ENCODE measurements at places on chromosomes 7 and 10. TPM values are rescaled to one million over a fixed set of nuclear protein-coding genes. Genes with fewer than 3 reads are reported as not detected.

Gene GUSB
- 41.4 TPM for total RNA-seq

DNA sequence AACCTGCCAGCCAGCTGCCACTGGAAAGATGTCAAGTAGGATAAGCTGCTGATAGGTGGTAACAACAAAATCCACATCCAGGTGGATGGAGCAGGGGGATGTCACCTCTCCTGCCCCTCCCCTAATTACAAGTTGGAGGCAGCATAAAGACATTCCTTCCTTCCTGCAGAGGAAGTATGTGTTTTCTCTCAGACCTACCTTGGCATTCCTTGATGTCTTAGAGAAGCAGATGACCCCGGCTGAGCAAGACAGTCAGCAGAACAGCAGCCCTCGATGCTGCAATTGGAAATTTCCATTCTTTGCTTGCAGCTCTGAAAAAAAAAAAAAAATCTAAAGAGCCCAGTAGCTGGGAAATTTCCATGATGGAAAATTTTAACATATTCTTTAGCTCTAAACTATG is 137.5 kb upstream of the MKLN1 start:
- DNase-seq = peak; percentile 64

Gene ACTR3C
- not detected for total RNA-seq

Gene ARL4A
- total RNA-seq = 31.5 TPM

- DNase-seq = peak; percentile 84
These were observed 214.4 kb upstream of the KIAA1217 start for GRCh38 chr10:23994459-23995046.

Gene ABCA13
- 0.13 TPM for total RNA-seq

GRCh38 chr7:21370283-21370982 is 57.5 kb upstream of the SP4 start:
- DNase-seq = no peak

GRCh38 chr7:45036317-45036716 is 36.3 kb downstream of the CCM2 start:
- no peak for DNase-seq

GRCh38 chr10:72847681-72848080 is 45.9 kb upstream of the OIT3 start:
- no peak for DNase-seq

Gene ACADSB
- total RNA-seq = 12.4 TPM

DNA sequence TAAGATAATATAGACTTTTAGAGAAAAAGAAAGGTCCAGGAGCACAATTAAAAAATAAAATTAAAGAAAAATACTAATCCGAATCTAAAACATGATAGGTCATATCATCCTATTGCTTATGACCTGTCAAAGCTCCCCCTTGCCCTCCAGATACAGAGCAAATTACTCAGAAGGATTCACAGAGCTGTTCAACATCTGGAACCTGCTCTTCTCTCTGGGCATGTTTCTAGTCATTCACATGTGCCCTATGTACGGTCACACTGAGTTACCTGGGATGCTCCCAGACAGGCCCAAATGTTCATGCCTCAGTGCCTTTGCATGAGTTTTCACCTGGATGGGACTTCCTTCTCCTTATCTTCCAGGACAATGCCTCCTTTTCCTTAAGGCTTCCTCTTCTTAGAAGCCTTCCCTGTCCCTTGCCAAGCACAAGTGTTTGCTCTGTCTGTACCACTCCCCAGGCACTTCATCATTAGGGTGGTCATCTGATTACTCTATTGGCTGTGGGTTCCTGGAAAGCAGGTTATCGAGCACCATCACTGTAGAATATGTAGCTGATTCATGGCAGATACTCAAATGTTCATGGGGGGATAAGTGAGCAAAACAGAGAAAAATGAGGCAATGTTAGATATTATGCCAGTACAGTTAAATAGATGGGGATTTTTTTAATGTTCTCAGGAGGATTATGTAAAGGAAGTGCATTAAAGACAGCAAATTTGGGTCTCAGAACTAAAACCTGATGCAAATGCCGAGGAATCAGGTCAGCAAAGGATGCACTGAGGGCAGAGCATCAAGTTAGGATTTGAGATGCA is 12.0 kb upstream of the AOAH start:
- DNase-seq = no peak

DNA sequence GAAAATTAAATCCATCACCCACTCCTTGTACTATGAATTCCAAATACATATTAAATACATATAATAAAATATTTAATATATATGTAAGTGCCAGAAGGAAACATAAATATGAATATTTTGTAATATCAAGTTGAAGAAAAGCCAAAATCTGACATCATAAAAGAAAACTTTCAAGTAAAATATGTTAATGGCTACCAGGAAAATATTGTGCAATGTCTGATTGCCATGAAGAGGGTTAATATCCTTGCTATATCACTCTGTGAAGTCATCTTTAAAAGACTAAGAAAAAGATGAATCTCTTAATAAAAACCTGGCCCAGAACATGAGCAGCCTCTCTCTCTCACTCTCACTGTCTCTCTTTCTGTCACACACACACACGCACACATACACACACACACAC is 130.2 kb downstream of the EGFR start:
- DNase-seq = no peak

Gene ZNF804B
- not detected for total RNA-seq

- no peak for DNase-seq
These were observed 202.3 kb downstream of the GRID1 start for GRCh38 chr10:86164174-86164774.

- DNase-seq = peak; percentile 94
These were observed 258.6 kb upstream of the TCERG1L start for GRCh38 chr10:131569851-131570715.

- DNase-seq = no peak
These were observed 51.9 kb upstream of the A1CF start for GRCh38 chr10:50937230-50937907.

GRCh38 chr10:91642831-91643692 is 10.2 kb upstream of the PPP1R3C start:
- no peak for DNase-seq

Gene UCN3
- total RNA-seq = not detected

GRCh38 chr7:87107949-87108776 is 44.1 kb upstream of the DMTF1 start:
- DNase-seq = no peak

DNA sequence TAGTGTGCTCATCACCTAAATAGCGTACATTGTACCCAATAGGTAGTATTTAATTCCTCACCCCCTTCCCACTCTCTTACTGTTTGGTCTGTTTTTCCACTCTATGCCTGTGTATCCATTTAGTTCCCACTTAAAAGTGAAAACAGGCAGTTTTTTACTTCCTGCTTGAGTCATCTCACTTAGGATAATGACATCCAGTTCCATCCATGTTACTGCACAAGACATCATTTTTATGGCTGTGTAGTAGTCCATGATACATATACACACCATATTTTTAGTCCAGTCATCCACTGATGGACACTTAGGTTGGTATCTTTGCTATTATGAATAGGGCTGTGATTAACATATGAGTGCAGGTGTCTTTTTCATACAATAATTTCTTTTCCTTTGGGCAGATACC is 10.1 kb downstream of the STK17A start:
- no peak for DNase-seq

Gene CALHM1
- 0.34 TPM for total RNA-seq

Gene SLC13A1
- not detected for total RNA-seq
